ENCODE measurements at places on chromosomes 2 and 18.

DNA sequence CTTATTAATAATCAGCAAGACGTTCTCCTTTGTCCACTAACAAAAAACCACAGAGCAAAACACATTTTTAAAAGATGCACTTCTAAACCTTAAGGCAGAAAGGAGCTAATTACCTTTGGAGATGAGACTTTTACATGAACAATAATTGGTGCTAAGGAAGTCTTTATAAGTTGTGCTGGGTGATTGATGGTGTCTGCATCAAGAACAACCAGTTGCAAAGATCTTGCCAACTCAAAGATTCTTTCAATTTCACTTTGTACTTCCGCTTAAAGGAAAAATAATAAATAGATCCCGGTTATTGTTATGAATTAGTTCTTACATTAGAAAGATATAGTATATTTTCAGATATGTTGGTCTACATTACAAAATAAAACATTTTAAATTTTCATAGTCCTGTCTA, 26.9 kb upstream of the ARL5A start:
- no peak for DNase-seq

- no peak for DNase-seq
Measured at GRCh38 chr2:96927405-96928171, 57.7 kb upstream of the SEMA4C start.

- DNase-seq = no peak
Measured at GRCh38 chr18:74299746-74300145, 8.0 kb upstream of the CYB5A start.

DNA sequence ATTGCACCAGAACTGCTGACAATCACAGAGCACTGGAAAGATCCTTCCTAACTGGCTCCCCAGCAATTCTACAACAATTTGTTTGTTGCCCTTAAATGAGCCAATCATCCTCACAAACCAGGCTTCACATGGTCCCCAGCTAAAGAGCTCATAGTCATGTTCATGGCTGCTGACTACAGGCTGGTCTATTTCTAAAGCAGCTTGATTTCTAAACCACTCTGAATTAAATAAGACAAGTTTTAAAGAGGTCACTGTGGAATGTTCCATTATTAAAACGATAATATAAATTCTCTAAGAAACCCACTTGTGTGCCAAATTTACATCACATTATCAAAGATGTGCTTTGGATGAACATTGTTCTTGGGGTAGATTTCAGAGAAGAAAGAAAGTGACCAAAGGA, 110.7 kb downstream of the COPS8 start:
- DNase-seq = no peak

GRCh38 chr2:23286758-23287704, 97.9 kb upstream of the KLHL29 start:
- no peak for DNase-seq

DNA sequence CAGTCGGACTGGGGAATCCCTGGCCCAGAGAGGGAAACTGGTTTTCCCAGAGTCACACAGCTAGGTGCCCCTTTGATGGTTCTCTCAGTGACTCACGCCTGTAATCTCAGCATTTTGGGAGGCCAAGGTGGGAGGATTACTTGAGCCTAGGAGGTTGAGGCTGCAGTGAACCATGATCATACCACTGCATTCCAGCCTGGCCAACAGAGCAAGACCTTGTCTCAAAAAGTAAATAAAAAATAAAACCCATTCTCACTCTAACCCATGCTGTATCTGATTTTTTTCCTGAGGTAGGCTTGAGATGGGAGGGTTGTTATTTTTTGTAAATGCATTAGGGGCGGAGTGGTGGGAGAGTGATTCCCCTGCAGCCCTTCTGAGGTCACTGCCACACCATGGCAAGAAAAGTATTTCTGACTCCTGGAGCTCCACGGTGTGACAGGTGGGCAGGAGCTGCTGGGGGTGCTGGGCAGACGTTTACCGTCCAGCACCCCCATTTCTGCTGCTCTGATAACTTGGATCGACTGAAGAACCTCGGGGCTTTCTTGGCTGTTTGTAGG, 60.3 kb downstream of the HPCAL1 start:
- no peak for DNase-seq

GRCh38 chr2:910698-911097, 40.0 kb upstream of the SNTG2 start:
- DNase-seq = no peak

DNA sequence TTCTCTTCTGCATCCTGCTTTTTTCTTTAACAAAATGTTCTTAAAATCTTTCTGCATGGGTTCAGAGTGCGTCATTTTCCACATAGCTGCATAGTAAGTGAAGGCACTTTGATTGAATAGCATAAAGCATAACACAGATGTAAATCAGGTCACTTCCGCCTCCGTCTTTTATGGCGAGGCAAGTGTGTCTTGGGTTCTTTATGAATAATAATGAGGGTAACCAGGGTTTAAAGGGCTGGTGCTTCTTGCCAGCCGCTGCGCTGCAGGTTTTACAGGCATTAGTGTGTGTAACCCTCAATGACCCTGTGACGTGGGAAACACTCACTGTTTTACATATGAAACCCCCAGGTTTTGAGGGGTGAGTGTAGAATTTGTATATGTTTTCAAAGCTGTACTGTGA, 164.2 kb downstream of the MYT1L start:
- no peak for DNase-seq

- DNase-seq = no peak
Measured at GRCh38 chr2:38907743-38908562, 18.3 kb downstream of the ARHGEF33 start.

DNA sequence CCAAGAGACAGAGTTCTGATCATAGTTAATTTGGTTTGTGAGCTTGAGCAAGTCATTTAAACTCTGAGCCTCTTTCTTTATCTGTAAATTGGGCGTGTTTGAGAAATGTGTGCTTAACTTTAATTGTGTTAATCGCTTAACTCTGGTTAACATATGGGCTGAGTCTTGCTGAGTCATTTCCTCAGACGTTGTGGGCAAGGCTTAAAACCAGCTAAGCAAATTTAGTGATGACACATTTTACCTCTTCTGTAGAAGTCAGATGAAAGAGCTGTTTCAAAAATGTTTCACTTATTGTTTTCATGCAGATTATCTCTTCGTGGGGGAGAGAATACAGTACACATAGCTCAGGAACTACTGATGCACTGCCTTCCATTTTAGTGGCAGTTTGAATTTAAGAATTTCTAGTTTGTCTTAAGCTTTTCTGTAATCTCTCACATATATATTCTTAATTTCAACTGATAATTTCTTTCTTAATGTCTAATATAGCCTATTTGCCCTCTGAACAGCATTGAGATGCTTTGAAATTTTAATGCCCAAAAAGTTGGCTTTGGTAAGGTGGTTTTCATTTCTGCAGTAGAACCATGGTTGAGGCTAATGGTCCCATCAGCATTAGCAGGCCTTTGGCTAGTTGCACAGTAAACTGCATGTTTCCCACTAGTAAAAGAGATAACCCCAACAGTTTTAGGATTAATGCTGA, 34.9 kb downstream of the RAB10 start:
- DNase-seq = no peak

DNA sequence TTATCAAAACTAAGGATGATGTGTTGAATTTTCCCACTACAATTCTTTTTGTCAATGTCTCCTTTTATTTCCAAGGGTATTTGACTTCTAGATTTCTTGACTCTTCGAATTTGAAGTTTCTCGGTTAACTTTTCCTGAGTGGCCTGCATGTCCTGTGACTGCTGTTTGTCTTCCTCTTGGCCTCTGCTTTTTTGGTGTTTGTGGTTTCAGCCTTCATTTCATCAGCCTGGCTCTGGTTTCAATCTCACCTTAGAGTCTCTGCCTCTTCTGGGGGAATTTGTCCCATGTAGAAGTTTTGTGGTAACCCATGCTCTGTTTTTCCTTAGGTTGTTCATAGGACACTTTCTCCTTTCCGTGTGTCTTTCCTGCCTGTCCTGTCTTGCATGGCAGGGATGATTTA, 28.3 kb upstream of the SNED1 start:
- DNase-seq = no peak

- DNase-seq = no peak
Measured at GRCh38 chr18:22604390-22604985, 186.8 kb upstream of the CTAGE1 start.

GRCh38 chr2:113058998-113059960, at the start of gene IL36RN:
Gene IL36RN, plus strand, starts transcription at chr2:113059198. Its CDS starts 241 bp downstream, at chr2:113059439.
- no peak for DNase-seq

DNA sequence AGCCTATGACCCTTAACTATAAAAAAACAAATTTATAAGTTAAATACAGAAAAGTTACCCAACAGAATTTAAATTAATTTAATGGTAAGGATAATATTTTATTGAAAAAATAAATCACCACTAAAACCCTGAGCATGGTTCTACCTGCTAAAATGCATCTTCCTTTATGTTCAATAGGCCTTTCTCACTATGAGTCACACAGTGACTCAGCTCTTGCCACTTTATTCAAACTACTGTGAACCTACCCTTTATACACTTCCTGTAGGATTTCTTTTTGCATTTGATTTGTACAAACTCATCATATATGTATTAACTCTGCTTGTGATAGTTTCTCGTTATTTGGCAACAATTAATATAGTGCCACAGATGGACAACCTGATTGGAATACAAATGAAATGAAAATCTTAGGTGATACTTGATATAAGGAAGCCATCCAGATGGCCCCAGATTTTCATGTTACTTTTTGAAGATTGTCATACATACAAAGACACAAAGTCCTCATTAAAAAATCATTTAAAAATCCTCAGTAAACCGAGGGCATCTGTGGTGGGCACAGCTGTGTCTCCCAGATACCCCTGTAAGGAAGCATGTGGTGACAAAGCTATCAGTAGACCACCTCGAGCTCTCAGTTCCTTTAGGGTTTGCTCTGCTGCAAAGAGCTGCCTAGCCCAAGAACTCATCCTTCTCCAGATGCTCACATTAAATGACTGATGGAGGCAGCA, 55.2 kb upstream of the COBLL1 start:
- no peak for DNase-seq

- no peak for DNase-seq
Measured at GRCh38 chr2:45505138-45505537, 105.9 kb downstream of the SRBD1 start.

DNA sequence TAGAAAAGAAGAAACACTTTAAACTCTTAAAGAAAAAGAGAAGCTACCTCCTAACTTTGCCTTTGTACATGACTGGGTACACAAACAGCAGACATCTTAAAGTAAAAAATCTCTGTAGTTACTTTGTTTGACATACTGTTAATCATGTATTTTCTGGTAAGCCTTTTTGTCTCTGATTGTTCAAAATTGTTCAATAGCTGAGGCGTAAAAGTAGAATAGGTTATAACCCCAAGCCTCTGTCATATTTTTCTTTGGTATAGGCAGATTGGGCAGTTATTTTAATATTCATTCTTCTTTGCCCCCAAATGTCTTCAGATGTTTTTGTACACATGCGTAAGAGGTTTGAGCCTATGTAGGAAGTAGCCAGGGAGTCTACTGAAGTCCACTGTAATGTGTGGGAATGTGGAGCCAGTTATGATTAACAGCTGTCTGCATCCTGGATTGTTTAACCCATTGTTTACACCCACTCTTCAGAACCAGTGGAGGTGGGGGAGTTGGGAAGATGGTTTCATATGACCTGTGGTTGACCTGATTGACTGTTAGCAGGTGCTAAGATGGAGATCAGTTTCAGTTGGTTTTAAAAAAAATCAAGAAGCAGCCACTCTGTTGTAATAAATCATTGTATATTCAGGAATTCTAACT, 150.5 kb downstream of the TANC1 start:
- no peak for DNase-seq

DNA sequence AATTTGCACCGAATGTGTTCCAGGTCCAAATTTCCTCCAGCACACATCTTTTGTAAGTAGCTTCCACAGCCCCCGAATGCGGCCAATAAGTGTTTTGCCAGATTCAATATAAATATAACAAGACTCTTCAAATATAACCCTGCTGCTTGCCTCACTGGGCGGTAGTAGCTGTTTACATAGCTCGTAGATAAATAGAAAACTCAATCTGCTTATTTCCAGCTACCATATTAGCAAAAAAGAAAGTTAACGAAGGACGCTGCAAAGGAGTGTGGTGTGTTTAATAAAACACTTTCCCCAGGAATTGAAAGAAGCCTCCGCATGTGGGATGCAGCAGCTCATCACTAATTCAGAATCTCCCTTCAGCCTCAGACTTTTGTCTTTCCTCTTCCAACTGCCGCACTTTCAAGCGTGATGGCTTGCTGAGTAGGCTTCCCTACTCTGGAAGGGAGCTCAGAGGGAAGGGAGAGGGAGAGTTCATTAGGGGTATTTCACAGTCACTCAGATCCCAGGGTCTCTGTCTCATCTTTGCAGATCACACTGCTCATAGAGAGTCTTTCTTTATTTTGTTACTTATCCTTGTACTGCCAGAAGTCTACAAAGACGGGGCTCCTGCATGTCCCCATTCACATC, 367.0 kb downstream of the RND3 start:
- DNase-seq = no peak

DNA sequence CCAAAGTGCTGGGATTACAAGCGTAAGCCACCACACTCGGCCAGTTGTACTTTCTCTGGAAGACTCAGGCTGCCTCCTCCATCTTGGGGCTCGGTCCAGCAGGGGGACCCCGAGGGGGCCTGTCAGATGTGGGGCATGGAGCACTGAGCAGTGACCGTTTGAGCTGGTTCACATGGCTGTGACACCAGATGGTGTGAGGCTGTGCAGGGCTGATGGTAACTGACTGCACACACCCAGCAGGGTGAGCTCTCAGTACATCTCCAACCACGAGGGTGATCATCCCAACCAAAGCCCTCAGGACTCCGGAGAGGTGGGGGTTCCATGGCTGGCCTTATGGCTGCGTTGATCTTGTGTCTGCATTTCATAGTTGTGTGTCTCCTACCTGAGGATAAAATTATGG, 63.4 kb downstream of the FAM168B start:
- no peak for DNase-seq

GRCh38 chr2:23485841-23486683, 101.1 kb downstream of the KLHL29 start:
- no peak for DNase-seq

DNA sequence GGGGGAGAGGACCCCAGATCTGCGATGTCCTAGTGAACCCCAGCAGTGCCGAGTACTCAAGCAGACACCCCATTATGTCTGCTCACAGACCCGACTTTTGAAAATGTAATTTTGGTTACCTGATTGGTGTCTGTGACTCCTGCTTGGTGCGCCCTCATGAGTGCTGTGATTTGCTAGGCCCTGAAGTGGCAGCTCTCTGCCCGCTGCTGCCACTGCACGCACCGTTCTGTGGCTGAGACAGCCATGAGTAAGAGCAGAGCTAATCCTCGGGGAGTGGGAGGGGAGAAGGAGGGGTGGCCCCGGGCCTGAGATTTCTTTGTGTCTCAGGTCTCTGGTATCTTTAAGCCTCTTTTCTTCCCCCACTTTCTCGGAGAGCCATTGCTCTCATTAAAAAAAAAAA, 18.2 kb downstream of the FHOD3 start:
- no peak for DNase-seq
